ENCODE measurements at places on chromosomes 5 and 9.
A peak's percentile ranks its signal among the peaks of the same experiment; 100 is the strongest.

DNA sequence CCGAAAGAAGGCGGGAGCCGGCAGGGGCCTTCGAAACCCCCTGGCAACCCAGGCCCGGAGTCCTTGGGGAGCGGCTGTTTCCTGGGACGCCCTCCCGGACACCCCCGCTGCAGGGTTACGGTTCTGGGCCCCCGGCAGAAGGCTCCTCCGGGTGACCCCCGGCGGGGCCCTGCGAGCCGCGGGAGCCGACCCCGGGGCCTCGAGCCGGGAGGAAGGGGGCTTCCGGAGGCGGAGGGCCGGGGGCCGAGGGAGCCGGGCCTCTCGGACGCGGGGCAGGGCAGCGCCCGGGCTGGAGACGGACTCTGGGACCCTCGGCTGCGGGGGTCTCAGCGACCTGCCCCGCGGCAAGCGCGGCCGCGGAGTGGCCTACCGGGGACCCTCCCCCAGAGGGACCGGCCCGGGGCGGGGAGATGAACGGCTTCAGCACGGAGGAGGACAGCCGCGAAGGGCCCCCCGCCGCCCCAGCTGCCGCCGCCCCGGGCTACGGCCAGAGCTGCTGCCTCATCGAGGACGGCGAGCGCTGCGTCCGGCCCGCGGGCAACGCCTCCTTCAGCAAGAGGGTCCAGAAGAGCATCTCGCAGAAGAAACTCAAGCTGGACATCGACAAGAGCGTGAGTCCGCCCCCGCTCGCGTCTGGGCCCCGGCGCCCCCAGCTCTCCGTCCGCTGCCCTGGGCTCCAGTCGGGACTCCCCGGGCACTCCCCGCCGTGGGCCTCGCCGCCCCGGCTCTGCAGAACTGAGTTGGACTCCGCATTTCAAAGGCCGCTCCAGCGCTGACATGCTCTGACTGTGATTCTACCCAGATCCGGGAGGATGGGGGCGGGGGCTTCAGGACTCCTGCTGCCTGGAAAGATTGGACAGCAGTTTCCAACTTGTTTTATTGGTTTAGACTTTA lies 645 bp downstream of the SAP30L start:
- DNase-seq, result peak; percentile 50

GRCh38 chr9:10586407-10586806 lies 26.4 kb downstream of the PTPRD start:
- no peak for DNase-seq

DNA sequence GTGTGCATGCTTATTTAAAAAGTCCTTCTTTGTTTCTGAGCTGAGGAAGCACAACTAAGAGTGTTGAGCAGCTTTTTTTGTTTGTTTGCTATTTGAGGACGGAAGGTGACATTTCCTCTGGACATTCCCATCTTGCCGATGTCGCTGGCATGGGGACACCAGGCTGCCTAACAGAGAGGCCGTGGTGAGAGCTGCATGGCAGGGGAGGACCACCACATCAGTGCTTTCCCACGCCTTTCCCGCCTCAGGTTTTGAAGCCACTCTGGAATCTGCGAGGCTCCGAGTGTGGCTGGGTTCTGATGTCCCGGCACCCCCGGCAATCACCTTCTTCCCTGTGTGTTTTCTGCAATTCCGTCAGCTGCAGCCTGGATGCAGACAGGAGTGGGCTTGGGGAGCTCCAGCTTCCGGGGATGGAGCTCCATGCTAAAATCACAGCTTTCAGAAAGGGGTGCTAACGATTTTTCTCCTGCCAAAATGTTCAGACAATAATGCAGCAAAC lies 259.8 kb upstream of the IRX4 start:
- no peak for DNase-seq

DNA sequence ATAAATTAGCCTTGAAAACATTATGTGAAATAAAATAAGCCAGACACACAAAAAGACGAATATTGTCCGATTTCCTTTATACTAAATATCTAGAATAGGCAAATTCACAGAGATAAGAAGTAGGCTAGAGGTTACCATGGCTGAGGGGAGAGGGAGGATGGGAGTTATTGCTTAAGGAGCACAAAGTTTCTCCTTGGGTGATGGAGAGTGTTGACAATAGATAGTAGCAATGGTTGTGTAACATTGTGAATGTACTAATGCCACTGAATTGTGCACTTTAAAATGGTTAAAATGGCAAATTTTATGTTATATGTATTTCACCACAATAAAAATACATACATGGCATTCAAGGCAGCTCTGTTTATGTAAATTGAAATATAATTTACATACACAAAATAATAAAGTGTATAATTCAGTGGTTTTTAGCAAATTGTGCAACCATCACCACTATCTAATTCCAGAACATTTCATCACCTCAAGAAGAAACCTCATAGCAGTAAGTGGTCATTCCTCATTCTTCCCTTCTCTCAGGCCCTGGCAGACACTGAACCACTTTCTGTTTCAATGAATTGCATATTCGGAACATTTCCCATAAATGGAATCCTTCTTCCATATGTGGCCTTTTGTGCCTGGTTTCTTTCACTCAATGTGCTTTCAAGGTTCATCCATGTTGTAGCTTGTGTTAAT lies 59.2 kb downstream of the NDST1 start:
- no peak for DNase-seq

DNA sequence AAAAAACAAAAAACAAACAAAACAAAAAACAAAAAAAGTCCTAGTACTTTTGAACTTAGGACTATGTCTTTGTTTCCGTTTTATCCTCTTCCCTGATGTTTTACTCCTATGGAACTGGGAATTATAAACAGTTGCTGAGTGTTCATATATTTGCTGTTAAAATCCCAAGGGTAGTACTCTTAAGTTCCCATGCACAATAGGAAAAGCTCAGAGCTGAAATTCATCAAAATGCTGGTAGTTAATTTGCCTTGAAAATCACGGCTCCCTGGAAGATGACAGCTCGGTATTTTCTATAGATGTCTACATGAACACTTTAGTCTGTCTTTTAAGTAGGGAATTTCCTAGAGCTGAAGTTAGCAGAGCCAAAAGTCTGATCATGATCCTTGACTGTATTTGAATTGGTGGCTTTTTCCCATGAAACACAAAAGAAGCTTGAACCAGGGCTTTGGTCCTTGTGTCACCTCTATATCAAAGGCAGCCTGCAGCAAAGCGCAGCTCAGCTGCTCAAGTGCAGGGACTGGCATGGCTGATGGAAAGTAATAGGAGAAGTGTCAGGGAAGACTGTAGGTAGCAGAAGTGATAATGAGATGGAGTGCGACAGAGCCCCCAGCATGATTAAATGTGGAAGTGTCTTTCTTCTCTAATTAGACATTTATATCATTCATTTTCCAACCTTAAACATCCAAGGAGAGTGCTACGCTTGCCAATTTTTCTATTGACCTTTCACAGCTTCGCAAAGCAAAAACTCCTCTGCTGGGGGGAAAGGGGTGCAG lies 310.9 kb downstream of the TRIM36 start:
- DNase-seq, result no peak

GRCh38 chr5:131974622-131974955 lies 29.1 kb upstream of the MEIKIN start:
- DNase-seq, result no peak
